PC-3 (cell line): ENCODE measurements at places on chromosomes 6 and 20.

GRCh38 chr6:4297348-4297747 is 162.0 kb upstream of the ECI2 start:
- no peak for DNase-seq

GRCh38 chr6:6169141-6169540 is 151.3 kb downstream of the F13A1 start:
- no peak for DNase-seq

GRCh38 chr6:155510879-155511278 is 55.2 kb upstream of the NOX3 start:
- peak; percentile 34 for DNase-seq

DNA sequence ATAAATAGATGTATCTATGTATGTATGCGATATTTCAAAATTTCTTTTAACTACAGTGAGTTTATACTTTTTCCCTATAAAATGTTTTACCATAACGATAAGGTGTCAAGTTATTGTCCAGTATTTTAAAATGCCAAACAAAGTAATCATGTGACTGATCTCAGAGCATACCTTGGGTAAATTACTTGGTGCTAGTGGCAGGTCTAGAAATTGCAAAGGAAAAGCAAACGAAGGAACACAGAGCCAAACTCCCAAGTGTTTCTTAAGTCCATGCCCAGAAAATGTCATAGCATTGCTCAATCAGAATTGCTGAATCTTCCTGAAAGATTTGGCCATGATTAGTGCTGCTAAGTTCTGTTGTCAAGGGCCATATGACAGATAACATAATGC is 77.5 kb downstream of the CAP2 start:
- peak; percentile 9 for DNase-seq

GRCh38 chr6:39773782-39774181 is 18.4 kb upstream of the DAAM2 start:
- DNase-seq, result no peak

- DNase-seq, result peak; percentile 61
Observed at GRCh38 chr6:65760285-65760684, 53.3 kb upstream of the EYS start.

DNA sequence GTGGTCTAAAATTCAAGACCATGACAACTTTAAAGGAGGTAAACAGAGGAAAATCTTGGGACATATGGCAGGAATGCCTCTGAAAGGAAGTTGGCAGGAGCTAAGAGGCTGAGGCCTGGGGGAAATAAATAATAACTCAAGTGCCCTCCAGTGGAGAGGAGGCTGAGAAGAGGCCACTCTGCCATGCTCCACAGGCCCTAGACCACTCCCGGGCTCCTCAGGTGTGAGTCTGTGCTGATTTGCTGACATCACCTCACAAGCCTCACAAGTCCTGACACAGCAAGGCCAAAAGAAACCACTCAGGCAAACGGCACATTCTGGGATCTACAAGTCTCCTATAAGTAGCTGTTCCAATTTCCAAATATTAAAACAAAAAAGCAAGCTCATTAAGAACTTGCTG is 91.0 kb upstream of the RIPOR2 start:
- DNase-seq, result no peak

- no peak for DNase-seq
Observed at GRCh38 chr6:133392641-133393040, 151.5 kb downstream of the EYA4 start.

- DNase-seq, result no peak
Observed at GRCh38 chr6:39590871-39591393, 134.3 kb downstream of the KIF6 start.

GRCh38 chr6:85483846-85484245 is 34.0 kb downstream of the NT5E start:
- DNase-seq, result no peak
